CD4-positive, alpha-beta T cell treated with Interleukin-15 for 4 hours (primary cell): ENCODE measurements at places on chromosomes 11 and 22.

DNA sequence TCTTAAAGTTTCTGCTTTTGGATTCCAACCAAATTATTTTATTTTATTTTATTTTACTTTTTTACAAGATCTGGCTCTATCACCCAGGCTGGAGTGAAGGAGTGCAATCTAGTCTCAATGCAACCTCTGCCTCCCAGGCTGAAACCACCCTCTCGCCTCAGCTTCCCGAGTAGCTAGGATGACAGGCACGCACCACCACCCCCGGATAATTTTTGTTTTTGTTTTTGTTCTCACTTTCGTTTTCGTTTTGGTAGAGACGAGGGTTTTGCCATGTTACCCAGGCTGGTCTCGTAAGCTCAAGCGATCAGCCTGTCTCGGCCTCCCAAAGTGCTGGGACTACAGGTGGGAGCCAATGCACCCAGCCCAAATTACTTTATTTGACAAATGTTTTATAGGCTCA, 219.8 kb downstream of the ETS1 start:
- DNase-seq = peak; percentile 59

GRCh38 chr22:19336133-19337075, 44.9 kb upstream of the CLTCL1 start:
- DNase-seq = no peak

DNA sequence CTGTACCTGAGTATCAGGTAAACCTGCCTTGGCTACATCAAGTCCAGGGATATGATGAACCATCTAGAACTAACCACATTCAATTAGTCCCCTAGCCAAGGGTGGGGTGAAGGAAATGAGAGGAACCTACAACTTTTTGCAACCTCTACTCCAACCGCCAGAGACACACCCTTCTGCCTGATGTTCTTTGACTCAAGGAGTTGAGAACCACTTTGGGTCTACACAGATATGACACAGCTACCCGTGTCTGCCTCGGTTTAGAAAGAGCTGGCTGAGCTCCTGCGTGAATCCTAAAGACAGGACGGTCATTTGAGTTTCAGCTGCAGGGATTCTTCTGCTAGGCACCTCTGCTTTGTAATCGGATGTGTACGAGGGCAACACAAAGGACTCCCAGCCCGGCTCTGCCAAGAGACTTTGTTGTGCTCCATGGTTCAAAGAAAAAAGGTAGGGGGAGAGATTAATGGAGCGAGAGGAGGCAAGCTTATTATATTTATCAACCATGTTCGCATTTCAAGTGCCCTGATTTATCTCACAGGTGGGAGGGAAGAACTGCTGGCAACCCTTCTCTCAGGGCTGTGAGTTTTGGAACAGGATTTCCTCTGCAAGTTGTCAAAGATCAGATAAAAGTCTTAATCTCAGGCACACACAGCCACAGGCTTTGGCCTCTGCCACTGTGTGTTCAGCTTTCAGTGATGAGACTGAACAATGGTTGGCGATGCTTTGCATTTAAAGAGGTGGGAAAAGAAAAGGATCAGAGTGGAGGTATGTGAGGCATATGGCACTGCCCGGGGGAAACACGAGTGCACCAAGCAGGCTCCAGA, 35.1 kb downstream of the FLI1 start:
- peak; percentile 42 for DNase-seq

DNA sequence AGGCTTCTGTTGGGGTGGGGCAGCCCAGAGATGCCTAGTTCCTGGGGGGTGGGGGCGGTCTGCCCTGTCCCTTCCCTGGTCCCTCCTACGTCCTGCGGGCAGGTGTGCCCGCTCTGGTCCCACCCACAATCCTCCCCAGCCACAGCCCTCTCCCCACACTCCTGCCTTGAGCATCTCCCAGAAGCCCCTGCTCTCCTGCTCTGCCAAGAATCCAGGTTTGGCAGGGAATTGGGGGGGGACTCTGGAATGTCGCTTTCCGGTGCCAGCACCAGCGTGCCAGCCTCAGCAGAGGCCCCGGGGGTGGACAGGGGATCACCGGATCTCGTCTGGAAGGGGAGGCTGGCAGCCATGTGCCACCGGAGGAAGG, 11.4 kb upstream of the PDGFB start:
- no peak for DNase-seq

DNA sequence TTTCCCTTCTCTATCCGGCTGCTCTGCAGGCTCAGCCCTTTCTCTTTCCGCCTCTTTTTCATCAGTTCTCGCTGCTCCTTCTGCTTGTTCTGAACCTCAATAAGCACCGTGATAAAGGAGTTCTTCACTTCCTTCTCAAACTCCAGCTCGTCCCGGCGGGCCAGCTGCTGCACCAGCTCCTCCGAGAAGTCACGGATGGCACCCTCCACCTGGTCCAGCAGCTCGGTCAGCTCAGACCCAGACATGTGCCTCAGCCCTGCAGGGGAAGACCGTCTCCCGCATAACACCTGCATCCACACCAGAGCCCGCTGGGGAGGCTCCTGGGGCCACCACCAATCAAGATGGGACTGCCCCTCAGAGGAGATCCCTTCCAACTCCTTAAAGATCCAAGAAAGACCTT, 40.2 kb downstream of the FEZ1 start:
- DNase-seq = no peak

DNA sequence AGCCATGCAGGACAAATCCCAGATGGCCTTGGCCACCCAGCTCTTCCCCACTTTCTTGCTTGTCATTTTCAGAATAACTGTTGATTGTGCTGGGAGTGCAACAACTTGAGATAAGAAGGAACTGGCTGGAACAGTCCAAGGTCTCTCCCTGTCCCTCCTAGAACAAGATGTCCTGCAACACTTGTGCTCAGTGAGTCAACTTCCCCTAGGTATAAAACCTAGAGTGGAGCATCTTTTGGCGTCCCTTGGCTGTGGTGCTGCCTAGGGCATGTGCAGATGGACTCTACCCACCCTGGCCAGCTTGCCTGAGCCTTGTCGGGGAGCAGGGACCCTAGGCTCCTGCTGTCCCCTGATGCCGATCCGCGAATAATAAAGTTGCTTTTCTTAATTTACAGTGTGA, 86.0 kb upstream of the SLC22A12 start:
- DNase-seq = no peak

DNA sequence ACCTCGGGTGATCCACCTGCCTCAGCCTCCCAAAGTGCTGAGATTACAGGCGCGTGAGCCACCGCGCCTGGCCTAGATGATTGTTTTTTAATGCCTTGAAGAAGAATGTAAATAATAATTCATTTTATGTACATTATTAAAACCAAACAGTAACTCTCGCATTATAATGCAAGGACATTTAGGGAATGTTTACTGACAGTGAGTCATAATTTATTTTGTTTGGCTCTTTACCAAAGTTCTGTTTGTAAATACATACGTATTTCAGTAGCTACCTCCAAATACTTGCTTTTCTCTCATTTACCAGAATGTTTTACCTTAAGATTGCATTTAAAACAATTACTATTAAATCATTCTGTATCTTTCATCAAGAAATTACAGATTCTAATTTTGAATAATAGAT, 3.0 kb downstream of the RAB39A start:
- no peak for DNase-seq

- no peak for DNase-seq
Observed at GRCh38 chr11:15333407-15333806, 218.7 kb downstream of the INSC start.

DNA sequence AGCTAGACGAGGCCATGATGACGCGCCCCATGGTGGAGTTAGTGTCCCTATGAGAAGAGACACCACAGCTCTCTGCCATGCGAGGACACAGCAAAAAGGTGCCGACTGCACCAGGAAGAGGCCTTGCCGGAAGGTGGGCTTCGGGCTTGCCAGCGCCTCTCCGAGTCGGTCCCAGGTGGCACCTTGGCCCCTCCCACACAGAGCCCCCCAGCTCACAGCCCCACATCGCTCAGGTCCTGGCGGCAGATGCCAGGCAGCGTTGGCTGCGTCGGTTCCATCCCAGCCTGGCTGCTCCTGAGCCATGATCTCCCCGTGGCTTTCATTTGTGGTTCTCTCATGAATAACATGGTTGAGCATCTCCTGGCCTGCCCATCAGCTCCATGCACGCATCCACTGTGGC, 24.0 kb downstream of the CHID1 start:
- DNase-seq = no peak

- no peak for DNase-seq
Observed at GRCh38 chr11:133239575-133239974, 292.7 kb downstream of the OPCML start.

DNA sequence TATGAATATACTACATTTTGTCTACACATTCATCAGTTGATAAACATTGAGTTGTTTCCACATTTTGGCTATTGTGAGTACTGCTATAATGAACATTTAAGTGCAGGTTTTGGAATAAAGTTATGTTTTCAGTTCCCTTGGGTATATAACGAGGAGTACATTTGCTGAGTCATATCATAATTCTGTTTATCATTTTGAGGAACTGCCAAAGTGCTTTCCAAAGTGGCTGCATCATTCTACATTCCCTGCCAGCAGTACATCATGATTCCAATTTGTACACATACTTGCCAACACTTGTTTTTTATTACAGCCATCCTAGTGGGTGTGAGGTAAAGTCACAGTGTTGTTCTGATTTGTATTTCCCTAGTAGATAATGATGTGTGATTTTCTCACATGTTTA, 1458.6 kb upstream of the TENM4 start:
- no peak for DNase-seq
